ENCODE measurements at places on chromosomes 3 and 15.

- no peak for DNase-seq
These were observed 27.9 kb downstream of the ZNF710 start for GRCh38 chr15:90029024-90029423.

DNA sequence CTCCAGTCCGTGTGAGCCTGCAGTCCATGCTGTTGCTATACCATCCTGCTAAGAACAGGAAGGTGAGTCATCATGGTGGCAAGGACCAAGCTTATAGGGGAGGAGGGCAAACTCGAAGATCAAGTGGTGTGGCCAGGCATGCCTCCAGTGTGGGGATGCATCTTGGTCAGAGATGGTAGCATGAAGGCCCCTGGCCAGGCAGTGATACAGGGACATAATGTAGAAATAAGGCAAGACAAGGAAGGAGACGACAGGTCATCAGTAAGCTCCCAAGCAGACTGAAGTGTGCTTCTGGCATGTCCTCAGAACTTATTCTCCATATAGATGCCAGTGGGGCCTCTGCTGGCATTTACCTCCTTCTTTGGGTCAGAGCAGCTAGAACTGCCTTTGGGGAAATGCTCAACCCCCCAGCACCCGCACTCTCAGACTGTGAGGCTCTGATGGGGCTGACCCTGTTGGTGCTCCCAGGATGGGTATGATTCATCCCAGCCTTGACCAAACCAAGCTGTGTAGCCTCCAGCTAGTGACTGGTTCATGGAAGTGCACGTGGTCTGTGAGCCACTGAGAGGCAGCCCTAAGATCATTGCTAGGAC lies 52.5 kb upstream of the ATP2B2 start:
- peak; percentile 27 for DNase-seq

DNA sequence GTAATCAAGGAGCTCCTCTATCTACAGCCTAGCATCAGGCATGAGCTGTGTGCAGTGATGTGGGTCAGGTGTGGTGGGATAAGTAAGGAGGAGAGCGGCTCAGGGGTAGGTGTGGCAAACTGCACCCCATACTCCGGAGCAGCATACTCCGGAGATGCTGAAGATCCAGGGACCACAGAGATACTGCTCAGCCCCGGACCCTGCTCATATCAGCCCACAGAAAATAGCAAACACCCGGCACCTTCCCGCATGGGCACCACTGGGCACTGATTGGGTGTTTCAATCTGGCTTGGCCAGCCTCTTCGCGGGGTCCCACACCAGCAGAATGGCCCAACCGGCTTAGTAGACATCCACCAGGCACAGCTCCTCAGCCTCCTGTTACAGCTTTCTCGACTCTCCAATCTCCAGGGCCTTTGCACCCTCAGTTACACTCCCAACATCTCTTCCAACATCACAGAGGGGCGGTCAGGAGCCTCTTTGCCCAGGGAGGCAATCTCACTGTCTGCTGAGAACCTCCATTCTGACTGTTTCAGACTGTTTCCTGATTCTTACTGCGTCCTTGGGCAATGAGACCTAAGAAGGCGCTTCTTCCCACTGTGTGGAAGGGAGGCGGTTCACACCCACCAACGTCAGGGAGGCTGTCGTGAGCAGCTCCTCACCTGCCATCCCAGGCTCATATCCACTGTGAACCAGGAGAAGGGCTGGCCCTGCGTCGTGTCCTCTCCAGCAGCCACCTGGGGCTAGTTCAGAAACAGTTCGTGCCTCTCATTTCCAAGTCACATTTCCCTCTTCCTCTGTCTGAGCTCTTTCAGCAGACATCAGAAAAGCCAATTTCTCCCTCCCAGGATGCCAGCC lies 59.8 kb downstream of the CAPN7 start:
- DNase-seq, result no peak

DNA sequence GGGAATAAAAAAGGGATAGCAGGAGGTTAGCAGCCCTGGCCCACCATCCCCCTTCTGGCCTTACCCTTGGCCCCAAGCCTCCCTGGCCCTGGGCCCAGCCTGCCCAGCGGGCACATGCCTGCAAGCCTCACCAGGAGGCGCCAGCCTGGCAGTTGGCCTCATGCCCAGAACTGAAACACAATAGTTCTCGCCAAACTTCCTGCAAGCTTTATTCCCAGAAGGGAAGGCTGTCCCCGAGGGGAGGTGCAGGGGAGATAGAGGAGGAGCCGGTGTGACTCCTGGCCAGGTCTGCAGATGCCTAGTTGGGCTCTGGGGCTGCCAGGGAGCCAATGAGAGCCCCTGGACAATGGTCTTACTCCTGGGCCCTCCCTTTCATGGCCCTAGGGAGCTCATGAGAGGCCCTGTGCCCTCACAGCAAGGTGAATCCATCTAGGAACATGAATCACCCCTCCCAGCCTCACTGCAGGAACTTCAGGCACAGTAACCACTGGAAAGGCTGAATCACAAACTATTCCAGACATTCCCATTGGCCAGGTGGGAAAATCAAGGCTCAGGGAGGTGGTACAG lies 4.0 kb downstream of the CCDC33 start:
- DNase-seq, result peak; percentile 93

DNA sequence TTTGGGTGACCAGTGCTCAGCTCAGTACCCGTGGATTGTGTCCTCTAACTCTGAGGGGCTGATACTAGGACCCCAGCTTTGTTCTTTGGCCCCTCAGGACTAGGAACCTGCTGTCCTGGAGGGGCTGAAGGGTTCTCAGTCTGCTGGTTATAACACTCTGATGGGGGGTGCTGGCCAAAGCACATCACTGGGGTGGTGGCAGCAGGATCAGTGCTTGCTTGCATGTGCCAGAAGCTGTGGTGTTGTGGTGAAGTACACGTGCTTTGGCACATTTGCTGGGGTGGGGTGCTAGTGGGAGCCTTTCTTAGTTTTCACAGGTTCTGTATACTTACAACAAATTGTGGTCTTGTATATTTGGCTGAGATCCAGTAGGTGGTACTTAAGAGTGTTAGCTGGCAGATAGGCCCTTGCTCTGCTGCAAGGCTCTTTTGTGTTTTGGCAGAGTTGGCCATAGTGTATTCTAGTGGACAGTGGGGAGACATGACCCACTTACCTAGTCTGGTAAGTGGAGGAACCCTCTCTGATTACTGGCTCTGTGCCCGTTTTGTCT lies 344.3 kb downstream of the EDEM1 start:
- no peak for DNase-seq

DNA sequence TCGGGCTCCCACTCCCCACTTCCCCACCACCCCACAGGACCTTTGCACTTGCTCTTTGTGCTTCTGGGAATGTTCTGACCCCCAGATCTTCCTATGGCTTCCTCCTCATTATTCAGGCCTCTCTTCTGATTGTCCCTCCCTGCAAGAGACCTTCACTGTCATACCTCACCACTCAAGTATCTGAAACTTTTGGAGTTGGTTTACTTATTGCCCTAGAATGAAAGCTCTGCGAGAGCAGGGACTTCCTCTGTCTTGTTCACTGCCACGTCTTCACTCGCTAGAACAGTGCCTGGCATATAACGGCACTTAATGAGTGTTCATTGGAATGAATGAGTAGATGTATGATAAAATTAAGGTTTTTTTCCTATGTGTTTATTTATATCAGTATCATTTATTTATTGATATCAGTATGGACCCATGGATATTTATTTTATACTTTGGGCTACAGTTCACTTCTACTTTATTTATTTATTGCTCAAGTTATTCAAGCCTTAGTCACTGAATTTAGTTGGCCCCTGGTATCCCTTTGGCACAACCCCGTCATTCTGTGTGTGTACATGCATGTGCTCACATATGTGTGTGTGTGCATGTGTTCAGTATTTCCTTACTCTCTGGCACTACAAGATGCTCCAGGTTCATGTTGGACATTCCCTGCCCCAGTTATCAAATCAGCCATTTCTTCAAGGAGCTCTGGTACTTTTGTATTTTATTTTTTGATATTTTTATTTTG lies 197.6 kb downstream of the THSD4 start:
- DNase-seq, result no peak

DNA sequence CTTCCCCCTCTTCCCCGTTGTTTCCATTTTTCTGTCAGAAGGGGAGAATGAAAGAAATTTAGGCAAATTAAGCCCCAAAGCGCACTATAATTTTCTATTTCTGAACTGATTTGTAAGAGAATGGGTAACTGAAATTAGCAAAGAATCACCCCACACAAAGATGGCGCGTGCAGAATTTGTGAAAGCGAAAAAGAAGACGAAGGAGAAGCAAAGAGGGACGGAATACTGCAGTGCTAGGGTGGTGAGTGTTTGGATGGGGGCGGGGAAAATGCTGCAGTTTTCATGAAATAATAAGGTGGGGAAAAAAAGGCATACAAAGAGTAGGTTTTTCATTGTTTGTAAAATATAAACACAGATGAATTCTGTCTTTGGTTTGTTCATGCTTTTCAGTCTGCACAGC lies 4.6 kb upstream of the CTNNB1 start:
- no peak for DNase-seq

- DNase-seq, result no peak
These were observed 131.5 kb downstream of the TRIM42 start for GRCh38 chr3:140809316-140809715.

GRCh38 chr15:69664572-69665571 lies 212.3 kb downstream of the RPLP1 start:
- DNase-seq, result no peak

DNA sequence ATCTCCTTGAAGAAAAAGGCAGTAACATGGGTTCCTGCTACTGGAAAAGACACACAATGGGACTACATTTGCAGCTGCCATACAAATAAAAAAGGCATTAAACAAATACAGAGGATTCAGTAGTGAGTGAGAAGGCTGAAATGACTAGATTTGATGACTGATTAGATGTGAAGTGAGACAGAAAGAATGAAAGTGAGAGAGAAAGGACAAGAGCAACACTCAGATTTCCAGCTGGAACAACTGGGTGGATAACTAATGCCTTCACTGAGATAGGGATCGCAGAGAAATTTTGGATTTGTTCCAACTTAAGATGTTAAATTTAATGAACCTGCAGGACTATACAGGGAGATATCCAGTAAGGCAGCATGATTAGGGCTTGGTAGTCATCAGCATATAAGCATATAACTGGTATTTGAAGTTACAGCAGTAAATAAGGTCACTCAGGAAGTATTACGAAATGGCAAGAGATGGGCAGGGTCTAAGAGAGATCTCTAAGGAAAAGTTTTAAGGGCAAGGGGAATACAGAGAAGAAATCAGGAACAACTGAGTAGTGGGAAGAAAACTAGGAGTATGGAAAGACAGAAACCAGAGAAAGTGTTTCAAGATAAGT lies 8.2 kb downstream of the OSBPL11 start:
- no peak for DNase-seq

GRCh38 chr15:64453689-64454037 lies 6.7 kb upstream of the ZNF609 start:
- no peak for DNase-seq

- no peak for DNase-seq
These were observed 24.5 kb upstream of the LIPC start for GRCh38 chr15:58407236-58407775.

DNA sequence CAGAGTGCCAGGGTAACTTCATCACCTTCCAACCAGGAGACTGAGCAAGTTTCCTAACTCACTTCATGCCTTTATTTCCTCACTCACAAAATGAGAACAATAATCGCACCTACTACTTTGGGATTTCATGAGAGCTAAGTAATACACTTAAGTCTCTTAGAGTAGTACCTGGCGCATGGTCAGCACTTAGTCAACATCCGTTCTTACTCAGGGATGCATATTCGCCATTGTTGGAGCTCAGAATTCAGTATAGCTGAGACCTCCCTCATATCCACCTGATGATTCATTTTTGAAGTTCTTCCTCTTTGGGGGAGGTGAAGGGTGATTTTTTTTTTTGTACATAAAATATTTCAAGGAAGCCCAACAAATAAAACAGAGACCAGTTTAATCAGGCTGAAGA lies 188.2 kb downstream of the AGBL1 start:
- DNase-seq, result no peak

DNA sequence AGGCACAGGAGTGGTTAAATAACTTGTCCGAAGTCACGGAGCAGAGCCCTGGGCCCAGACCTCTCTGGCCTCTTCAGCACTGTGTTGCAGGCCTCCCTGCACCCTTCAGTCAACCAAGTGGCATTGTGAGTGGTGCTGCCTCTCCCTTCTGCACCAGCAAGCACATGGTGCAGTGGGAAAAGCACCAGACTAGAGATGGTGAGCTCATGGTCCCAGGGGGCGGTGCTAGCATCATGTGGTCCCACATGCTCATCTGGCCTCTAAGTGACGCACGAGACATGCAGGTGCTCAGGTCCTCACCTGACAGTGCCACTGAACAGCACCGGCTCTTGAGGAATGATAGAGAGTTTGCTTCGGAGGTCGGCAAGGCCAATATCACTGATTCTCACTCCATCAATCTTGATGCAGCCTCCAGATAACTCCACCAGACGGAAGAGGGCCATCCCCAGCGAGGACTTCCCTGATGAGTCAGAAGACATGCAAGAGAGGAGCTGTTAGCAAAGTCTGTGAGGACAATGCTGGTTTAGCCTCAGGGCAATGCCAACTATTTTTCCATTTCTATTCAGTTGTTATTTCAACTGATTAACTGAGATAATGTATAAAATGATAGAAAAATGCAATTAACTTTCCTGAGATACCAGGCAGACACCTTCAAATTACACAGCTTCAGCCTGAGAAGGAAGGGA lies 53.1 kb upstream of the PARL start:
- no peak for DNase-seq

GRCh38 chr15:49824775-49825099 lies 203.9 kb downstream of the DTWD1 start:
- DNase-seq, result no peak

DNA sequence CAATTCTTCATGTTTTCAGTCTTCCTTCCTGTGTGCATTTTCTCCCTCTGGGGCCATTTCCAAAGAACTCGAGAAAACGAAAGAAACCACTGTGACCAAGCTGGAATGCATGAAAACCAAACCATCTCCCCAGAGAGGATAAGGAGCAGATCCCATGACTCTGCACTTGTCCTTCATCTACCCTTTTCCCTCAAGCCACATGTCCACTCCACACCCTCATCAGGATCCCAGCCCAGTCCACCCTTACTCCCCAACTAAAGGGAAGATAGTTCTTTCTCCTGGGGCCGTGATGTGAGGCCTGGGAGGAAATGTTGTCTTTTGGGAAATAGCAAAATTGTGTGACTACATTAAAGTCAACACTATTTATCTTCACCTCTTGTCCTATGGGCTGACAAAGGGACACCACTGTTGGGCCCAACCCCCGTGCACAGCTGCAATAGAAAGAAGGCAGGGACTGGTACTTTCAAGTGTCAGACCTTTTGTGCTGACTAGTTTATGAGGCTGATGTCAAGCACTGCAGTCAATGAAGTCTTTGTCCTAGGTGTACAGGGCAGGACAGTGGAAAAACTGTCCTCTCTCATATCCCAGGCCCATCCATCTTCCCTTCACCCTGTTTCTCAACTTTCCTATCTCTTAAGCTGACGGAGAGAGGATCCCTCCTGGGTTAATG lies 487.1 kb upstream of the NR2F2 start:
- no peak for DNase-seq

- DNase-seq, result no peak
These were observed 21.3 kb upstream of the ACAD9 start for GRCh38 chr3:128858167-128858566.
